ENCODE measurements at places on chromosomes 13 and 19. TPM values are rescaled to one million over a fixed set of nuclear protein-coding genes. Genes with fewer than 3 reads are reported as not detected.

The ZNF556 gene
- total RNA-seq, result not detected

GRCh38 chr13:95499811-95500712 lies 52.5 kb upstream of the CLDN10 start:
- no peak overlapping the region for H3K27ac ChIP-seq
- no peak for DNase-seq
- H3K4me1 ChIP-seq, result no peaks in the 10 kb centered on the region
- H3K36me3 ChIP-seq, result peaks cover 15% of the 10 kb centered on the region

DNA sequence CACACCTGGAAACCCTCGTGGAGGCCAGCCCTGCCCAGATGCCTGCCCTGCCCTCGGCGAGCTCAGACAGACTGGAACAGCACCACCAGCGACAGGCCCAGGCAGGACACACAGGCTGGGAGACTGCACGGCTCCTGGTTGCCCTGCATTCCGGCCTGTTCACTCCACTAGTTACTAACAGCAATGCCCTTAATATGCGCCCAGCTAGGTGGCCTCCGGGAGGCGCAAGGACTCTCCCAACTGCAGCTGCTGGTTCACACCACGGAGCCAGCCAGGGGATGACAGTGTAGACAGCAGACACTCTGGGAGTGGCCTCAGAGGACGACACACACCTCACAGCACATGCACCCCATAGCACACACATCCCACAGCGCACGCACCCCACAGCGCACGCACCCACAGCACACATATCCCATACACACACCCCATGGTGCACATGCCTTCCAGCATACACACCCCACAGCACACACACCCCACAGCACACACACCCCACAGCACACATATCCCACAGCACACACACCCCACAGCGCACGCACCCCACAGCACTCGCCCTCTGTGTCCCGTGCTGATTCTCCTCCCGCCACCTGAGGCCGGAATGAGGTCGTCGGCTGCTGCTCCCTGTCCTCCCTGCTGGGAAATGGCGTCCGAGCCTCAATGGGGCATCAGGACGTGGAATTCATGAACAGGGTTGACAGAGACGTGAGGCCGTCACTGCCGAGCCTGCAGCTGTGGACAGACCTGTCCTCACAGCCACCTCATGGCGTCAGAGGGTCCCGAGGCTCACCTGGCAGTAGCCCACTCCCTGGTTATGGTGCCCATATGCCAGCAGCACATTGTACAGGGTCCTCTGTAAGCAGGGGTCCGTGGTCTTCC lies 13.6 kb downstream of the GRTP1 start:
- H3K27ac ChIP-seq, result no peak overlapping the region
- peaks cover 66% of the 10 kb centered on the region for H3K36me3 ChIP-seq
- no peaks in the 10 kb centered on the region for H3K27me3 ChIP-seq
- H3K4me1 ChIP-seq, result no peaks in the 10 kb centered on the region

GRCh38 chr19:37506387-37507166 lies at the start of gene ZNF793:
Gene ZNF793 (plus strand): TSS chr19:37506939. CDS start chr19:37523440, 16,501 bp downstream.
- H3K27me3 ChIP-seq, result no peaks in the 10 kb centered on the region
- peaks cover 3% of the 10 kb centered on the region for H3K4me1 ChIP-seq
- H3K4me3 ChIP-seq, result no peak within 1 kb of the TSS

The C1QTNF9 gene
- not detected for total RNA-seq

DNA sequence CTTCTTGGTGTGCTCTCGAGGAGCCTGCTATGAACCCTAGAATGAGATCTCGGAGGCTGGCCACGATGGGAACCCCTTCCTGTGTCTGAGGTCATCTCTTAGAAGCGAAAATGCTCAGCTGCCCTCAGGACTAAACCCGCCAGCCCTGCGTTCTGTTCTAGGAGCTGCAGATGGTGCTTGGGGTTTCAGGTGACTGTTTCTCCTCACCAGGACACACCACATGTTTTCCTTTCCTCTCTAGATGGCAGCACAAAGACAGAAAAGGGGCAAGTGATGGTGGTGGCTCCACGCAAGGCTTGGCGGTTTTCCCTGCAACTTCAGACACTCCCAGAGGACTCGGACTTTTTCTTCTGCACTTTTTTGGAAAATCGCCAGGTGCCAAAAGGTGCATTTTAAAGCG lies 60.1 kb downstream of the RNASEH2B start:
- peaks cover 10% of the 10 kb centered on the region for H3K36me3 ChIP-seq
- no peaks in the 10 kb centered on the region for H3K4me1 ChIP-seq
- no peak overlapping the region for H3K4me3 ChIP-seq
- peak; percentile 77 for DNase-seq
- no peak overlapping the region for H3K27ac ChIP-seq

All from H9 (cell line).